ENCODE measurements at places on chromosomes 1 and 21. TPM values are rescaled to one million over a fixed set of nuclear protein-coding genes. Genes with fewer than 3 reads are reported as not detected.

The TAS1R1 gene
- not detected for total RNA-seq

The CELA3B gene
- total RNA-seq, result 1.8 TPM

DNA sequence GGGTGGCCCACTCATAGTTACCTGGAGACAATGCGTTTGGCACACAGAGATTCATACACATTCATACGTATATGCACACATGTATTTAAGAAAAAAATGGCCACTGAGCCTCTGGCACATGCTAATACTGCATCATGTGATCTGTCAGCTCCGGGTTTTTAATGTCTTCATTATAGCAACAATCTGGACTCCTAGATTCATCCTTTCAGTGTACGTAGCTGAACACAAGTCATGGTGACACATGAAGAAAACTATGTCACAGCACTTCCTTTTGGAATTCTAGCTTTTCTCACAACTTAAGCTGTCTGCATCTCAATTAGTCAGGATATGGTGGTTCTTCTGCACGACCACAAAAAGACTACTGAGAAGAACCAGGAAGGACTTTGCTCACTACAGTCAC lies 24.7 kb downstream of the HSF2BP start:
- no peaks in the 10 kb centered on the region for H3K36me3 ChIP-seq
- no peaks in the 10 kb centered on the region for H3K27me3 ChIP-seq
- no peak for DNase-seq
- no peak overlapping the region for H3K4me3 ChIP-seq

The TRIM67 gene
- total RNA-seq, result not detected

DNA sequence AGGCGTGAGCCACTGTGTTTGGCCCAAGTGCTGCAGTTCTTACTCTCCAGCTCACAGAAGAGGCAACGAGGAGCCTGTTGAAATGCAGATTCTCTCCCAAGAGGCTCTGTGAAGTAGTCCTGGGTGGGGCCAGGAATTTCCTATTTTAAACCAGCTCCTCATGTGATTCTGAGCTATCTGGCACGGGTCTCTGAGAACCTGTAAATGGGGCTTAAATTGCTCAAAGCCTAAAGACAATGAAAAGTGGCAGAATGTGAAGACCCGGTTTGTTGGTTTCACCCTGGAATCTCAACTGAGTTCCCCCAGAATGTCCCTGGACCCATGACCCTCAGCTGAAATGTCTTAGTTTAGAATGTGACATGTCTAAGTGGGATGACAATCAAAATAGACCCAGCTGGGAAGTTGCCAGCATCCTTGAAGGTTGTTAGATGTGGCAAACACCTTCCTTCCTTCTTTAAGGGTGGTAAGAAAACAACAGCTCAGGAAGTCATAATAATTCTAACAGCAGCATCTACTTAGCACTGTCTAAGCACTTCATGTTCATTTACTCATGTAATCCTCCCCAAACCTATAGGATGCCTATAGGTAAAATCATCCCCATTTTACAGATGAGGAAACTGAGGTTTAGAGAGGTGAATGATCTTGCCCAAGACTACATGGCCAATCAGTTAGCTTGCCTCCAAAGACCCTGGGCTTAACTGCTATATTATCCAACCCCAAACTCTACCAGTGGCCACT lies 20.9 kb upstream of the ATP5PO start:
- H3K4me3 ChIP-seq, result no peak overlapping the region
- H3K27me3 ChIP-seq, result no peaks in the 10 kb centered on the region
- DNase-seq, result no peak
- no peaks in the 10 kb centered on the region for H3K4me1 ChIP-seq
- no peak overlapping the region for H3K27ac ChIP-seq
- H3K36me3 ChIP-seq, result no peaks in the 10 kb centered on the region

The PROK1 gene
- 0.27 TPM for total RNA-seq

DNA sequence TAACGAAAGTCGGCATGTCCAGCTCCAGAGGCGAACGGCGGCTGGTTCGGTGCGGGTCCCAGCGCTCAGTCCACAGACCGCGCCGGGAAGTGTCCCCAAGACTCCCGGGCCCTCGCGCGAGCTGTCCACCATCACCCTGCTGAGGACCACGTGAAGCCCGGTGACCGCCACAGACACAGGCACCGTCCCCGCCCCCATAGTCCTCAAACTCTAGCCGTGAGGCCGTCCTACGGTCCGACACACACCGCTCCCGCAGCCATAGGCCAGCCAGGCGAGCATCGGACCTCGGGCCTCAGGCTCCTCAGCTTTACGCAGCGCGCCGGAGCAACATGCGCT lies 535 bp downstream of the SETD4 start:
- H3K27me3 ChIP-seq, result no peaks in the 10 kb centered on the region
- peaks cover 5% of the 10 kb centered on the region for H3K36me3 ChIP-seq
- H3K27ac ChIP-seq, result peak overlapping the region; percentile 22
- no peaks in the 10 kb centered on the region for H3K4me1 ChIP-seq
- DNase-seq, result peak; percentile 83

The SPRR2E gene
- total RNA-seq, result not detected

The OLFML3 gene
- 19.8 TPM for total RNA-seq

GRCh38 chr1:101587741-101588140 lies 350.9 kb downstream of the S1PR1 start:
- H3K4me3 ChIP-seq, result no peak overlapping the region
- no peaks in the 10 kb centered on the region for H3K36me3 ChIP-seq
- H3K4me1 ChIP-seq, result no peaks in the 10 kb centered on the region
- H3K27ac ChIP-seq, result no peak overlapping the region
- DNase-seq, result no peak

- DNase-seq, result no peak
- no peaks in the 10 kb centered on the region for H3K36me3 ChIP-seq
- H3K27me3 ChIP-seq, result no peaks in the 10 kb centered on the region
- no peak overlapping the region for H3K27ac ChIP-seq
Measured at GRCh38 chr1:212635141-212635631, 26.6 kb downstream of the ATF3 start.

- H3K4me3 ChIP-seq, result no peak overlapping the region
- H3K27ac ChIP-seq, result peak overlapping the region; percentile 56
- peaks cover 6% of the 10 kb centered on the region for H3K4me1 ChIP-seq
- H3K27me3 ChIP-seq, result no peaks in the 10 kb centered on the region
Measured at GRCh38 chr1:67647036-67647798, 37.8 kb upstream of the GADD45A start.

The FAM151A gene
- not detected for total RNA-seq

The MAP3K7CL gene
- 84.6 TPM for total RNA-seq

DNA sequence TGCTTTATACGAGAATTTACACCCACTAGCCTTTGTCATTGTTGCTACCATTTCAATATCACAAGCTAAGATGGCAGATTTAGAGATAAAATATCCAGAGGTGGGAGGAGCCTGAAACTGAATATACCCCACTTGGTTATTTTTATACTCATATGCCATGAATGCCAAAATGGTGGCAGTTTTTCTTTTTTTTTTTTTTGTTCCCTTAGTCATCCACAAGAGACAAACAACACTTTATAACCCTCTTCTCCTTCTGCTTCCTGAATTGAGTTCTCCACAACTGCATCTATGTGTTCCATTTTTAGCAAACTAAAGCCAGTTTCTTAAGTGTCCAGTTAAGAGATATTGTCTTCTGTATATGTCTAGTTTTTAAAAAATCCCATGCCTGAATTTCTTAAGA lies 558.4 kb downstream of the LMO4 start:
- H3K4me3 ChIP-seq, result no peak overlapping the region
- H3K4me1 ChIP-seq, result no peaks in the 10 kb centered on the region
- no peak for DNase-seq
- H3K27me3 ChIP-seq, result no peaks in the 10 kb centered on the region
- no peaks in the 10 kb centered on the region for H3K36me3 ChIP-seq

The SSU72 gene
- 67.7 TPM for total RNA-seq

The CD52 gene
- 12.0 TPM for total RNA-seq

The FCRL1 gene
- 0.19 TPM for total RNA-seq

The C1orf116 gene
- total RNA-seq, result 0.13 TPM

GRCh38 chr21:36807422-36807928 lies 108.6 kb downstream of the SIM2 start:
- no peak for DNase-seq
- H3K4me1 ChIP-seq, result no peaks in the 10 kb centered on the region

The DUSP10 gene
- total RNA-seq, result 4.2 TPM
